ENCODE measurements at places on chromosomes 7 and 10. TPM values are rescaled to one million over a fixed set of nuclear protein-coding genes. Genes with fewer than 3 reads are reported as not detected.

PRKRIP1 gene
- 10.7 TPM for total RNA-seq

PTER gene
- total RNA-seq, result 3.4 TPM

PON1 gene
- total RNA-seq, result under 0.01 TPM

CPN1 gene
- total RNA-seq, result not detected

PCLO gene
- total RNA-seq, result 4.5 TPM

GIMAP7 gene
- 41.2 TPM for total RNA-seq

AKR1B15 gene
- total RNA-seq, result not detected

HSPA12A gene
- total RNA-seq, result 1.5 TPM

AZGP1 gene
- total RNA-seq, result not detected

IL15RA gene
- total RNA-seq, result 6.8 TPM

UMAD1 gene
- total RNA-seq, result 6.2 TPM

TAS2R3 gene
- total RNA-seq, result 0.97 TPM

ADIRF gene
- 28.5 TPM for total RNA-seq

KIF11 gene
- 14.5 TPM for total RNA-seq

MET gene
- total RNA-seq, result 33.5 TPM

SPDYE16 gene
- total RNA-seq, result under 0.01 TPM

NPFFR1 gene
- not detected for total RNA-seq

DNAH11 gene
- 0.31 TPM for total RNA-seq

SORCS3 gene
- not detected for total RNA-seq

WEE2 gene
- not detected for total RNA-seq

CYP3A7 gene
- total RNA-seq, result not detected

PON3 gene
- total RNA-seq, result 0.31 TPM

FAM25G gene
- total RNA-seq, result not detected

CPXM2 gene
- 4.9 TPM for total RNA-seq

H2BK1 gene
- total RNA-seq, result not detected

KLLN gene
- total RNA-seq, result 0.16 TPM

VPS41 gene
- 38.4 TPM for total RNA-seq

HOXA5 gene
- 8.3 TPM for total RNA-seq

FAS gene
- total RNA-seq, result 16.8 TPM

NEUROG3 gene
- total RNA-seq, result not detected

GIMAP2 gene
- total RNA-seq, result 43.5 TPM

RADIL gene
- 1.3 TPM for total RNA-seq

RAMP3 gene
- total RNA-seq, result 0.81 TPM

PAX2 gene
- total RNA-seq, result not detected

All from bladder microvascular endothelial cell (primary cell).